NCI-H345 (cell line): ENCODE measurements at places on chromosomes 12 and 14.

- no peak for DNase-seq
These were observed 139.6 kb downstream of the PRKD1 start for GRCh38 chr14:29788093-29788492.

GRCh38 chr12:12159988-12160387, 89.2 kb downstream of the BCL2L14 start:
- DNase-seq = no peak

GRCh38 chr14:24368212-24368561, 203 bp downstream of the NFATC4 start:
- no peak for DNase-seq

DNA sequence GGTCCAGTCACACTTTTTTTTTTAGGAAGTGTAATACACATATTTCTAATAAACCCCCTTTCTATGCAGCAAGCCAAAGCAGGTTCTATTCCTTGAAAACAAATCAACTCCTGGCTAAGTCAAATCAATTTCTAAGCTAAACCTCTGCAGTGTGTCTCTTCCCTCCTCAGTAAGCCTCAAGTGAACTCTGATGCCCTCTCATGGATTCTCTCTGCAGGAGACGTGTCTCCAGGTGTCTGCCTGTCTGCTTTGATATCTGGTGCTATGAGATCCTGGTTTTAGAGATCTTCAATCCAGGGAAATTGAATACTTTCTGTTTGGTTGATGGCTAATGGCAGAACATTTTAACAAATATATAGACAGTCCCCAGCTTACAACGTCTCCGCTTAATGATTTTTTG, 791.7 kb downstream of the AACS start:
- no peak for DNase-seq

- DNase-seq = no peak
These were observed 60.8 kb downstream of the TMCC3 start for GRCh38 chr12:94589591-94590001.

DNA sequence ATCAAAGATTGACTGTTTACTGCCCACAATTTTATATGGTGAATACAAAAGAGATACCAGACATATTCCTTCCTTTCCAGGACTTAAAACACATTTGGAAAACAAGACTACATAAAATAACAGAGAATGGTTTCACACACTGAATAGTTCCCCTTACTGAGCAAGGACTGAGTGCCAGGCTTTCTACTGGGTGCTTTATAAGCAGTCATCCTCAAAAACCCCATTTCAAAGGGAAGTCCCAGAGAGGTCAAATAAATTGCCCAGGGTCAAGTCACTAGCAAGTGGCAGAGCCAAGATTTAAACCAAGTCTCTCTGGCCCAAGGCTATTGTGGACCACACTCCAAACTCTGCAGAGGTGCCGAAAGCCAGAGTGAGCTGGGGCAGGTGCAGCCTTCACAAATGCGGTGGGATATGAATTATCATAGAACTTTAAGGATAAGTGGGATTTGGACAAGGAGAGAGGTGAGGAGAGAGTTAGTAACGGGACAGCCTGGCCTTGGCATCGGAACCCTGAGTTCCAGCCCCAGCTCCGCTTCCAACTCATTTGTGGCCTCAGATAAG, 9.1 kb upstream of the RPAP3 start:
- DNase-seq = no peak

DNA sequence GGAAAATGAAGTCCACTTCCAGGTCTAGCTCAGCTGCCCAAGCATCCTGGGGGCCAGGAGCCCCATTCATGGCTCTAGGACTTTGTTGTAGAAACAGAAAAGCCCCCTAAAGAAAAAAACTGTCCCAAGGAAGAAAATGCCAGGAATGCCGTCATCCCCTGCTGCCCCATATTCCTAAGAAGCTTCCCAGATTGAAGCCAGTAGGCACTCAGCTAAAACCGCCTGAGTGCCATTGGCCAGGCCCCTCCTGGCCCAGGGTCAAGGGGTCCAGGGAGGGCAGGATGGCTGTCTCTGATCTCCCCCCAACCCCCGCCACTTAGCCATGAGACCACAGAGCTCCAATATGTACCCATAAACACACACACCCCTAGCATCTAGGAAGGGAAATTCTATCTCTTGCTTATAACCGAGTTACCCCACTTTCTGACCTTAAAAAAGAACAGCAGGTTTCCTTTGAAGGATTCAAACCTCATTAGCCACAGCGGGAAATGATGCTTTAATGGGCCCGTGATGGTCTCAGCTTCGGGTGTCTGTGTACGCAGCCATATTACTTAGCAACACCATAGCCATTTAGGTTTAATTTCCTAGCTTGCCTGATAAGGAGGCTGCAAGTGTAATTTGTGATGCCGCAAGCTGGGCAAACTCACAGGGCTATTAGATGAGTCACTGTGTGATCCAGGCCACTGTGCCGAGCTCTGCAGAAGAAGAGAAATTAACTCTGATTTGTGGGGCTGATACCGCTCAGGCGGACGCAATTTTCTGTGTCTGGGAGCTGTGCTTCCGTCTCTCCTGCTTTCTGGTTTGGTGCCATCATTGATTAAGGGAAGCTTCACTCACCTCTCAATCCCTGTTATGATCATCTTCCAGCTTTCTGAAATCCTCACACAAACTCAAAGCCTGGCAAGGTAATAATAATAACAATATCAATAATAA, 84.2 kb downstream of the GCH1 start:
- DNase-seq = peak; percentile 24

DNA sequence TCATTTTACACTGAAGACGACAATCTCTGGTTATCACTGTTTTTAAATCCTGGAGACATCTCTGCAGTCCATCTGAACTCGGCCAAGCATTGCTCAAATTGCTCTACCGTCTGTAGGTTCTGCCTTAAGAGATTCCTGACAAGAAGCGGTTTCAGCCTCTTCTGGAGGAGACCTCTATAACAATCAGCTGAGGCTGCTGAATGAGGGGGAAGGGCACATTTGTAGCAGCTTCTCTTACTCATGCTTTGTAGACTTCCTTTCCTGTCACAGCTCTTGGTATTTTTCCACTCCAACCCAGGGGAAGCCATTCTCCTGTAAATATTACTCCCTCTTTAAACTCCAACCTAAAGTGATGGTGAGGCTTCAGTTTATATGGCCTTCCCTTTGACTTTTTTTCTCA, 3.0 kb downstream of the ARG2 start:
- DNase-seq = no peak

- DNase-seq = peak; percentile 16
These were observed 14.4 kb downstream of the CLSTN3 start for GRCh38 chr12:7144414-7145120.

GRCh38 chr12:9103050-9103849, 12.5 kb downstream of the A2M start:
- DNase-seq = no peak

- DNase-seq = no peak
These were observed 21.1 kb upstream of the AKAP6 start for GRCh38 chr14:32307881-32308582.

GRCh38 chr14:38063711-38064320, 143.9 kb upstream of the SSTR1 start:
- DNase-seq = no peak

DNA sequence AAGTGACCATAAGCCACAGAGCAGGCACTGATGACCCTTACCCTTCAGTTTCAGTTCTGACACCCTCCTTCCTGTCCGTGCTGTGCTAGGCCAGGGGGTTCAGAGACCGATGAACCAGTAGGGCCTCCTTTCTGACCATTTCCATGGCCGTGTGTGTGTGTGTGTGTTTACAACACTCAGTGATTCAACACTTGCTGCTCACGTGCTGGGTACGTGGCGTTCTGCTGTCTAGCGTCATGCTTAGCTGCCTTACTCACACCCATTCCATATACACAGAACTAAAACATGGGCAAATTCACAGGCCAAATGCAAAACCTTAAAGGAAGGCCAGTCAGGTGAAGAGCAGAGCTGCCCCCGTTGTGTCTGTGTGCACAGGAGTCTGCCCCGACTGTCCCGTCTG, 67.5 kb downstream of the DNAH10 start:
- no peak for DNase-seq

DNA sequence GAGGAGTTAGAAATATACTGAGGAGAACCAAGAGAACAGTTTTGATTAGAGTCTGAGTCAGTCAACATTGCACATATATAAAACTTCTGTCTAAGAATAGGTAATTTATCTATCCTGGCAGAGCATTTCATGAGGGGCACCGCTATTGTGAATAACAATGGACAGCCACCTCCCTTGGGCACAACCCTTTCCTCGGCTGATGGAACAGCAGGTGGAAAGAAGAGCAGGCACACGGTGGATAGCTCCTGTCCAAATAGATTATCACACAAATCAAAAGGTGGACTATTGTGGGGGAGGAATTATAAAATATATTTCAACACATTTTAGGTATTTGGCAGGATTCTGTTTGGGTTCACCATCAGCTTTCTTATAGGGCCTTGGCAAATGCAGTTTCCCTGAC, 84.0 kb upstream of the PTPRB start:
- DNase-seq = peak; percentile 6

DNA sequence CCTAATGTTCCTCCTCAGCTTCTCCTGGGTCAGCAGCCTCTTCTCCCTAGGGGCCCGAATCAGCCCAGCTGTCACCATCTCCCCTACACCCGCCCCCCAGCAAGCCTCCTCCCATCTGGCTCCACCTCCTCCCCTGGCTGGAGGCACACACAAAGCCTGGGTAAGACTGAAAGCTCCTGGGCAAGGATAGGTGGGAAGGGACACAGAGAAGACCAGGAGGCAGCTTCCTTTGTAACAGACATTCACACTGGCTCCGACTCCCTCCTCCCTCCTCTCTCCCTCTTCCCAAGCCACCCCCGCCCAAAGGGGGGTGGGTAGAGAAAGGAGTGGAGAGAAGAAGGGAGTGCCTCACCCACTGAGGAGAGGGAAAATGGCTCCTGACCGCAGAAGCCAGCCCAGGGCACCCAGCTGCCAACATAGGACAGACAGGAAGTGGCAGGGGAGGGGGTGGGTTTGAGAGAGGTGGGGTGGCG, 4.0 kb downstream of the CHD4 start:
- no peak for DNase-seq

DNA sequence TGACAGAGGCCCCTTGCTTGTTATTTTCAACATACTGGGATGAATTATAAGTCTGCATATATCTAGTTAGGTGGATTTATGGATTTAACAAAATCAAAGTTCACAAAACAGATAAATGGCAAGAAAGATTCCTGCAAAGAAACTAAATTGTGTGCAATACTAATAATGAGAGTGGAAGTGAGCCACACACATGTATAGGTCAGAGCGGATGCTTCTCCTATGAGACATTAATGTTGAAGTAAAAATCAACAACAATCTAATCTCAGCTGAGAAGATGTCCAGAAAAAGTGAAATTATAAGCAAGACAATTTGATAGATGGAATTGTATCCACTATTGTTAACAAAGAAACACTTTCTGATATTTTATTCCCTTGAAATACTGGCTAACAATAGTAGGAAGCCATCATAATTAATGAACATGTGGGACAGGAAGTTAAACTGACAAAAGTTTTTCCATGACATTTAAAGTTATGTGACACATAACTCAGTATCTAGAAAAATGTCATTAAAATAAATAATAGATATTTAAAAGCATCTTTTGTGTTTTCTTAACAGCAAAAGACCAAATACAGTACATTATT, 39.7 kb downstream of the RAD51B start:
- DNase-seq = no peak

DNA sequence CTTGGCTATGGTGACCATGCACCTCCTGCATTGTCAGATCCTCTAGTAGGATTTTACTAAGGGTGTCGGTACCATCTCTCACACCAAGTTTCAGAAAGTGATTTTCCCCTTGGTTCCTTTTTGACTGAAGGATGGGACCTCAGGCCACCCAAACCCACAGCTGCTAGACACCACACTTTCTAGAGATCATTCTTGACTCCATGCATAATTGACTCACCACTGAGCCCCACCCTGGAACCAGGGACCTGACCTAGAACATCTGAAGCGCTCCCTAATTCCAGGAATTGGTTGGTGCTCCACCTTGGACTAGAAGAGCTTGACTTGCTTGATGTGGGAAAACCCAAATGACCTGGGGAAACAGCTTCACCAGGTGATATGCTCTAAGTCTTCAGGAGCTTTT, 206.8 kb upstream of the EGLN3 start:
- no peak for DNase-seq

GRCh38 chr12:13599176-13599575, 382.2 kb downstream of the GRIN2B start:
- no peak for DNase-seq

GRCh38 chr14:103360548-103360947, 24.7 kb upstream of the MARK3 start:
- no peak for DNase-seq

GRCh38 chr12:54419088-54419887, at the start of gene ITGA5:
TSS of gene ITGA5 (minus strand) at chr12:54419266. CDS start at chr12:54419198, 68 bp downstream.
- DNase-seq = no peak

DNA sequence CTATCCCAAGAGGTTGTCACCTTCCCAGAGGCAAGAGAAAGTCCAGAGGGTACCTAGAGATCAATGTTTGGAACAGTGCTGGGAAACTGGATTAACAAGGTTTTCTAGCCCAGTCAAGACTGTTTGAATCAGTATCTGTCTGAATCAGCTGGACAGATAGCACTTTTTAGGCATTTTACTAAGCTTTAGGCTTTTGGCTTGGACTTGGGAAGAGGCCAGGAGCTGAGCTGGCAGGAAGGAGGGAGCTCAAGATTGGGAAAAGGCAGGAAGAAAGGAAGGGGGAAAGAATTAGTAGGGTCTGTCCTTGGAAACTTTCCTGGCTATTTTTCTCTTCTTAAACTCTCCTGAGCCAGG, 8.3 kb downstream of the IKZF4 start:
- no peak for DNase-seq

- no peak for DNase-seq
These were observed 214.6 kb upstream of the PRKD1 start for GRCh38 chr14:30142216-30142615.

GRCh38 chr12:105048315-105048714, 35.9 kb downstream of the ALDH1L2 start:
- DNase-seq = no peak

- DNase-seq = no peak
These were observed 33.5 kb upstream of the KCNA5 start for GRCh38 chr12:5010151-5010550.

GRCh38 chr14:54650331-54650958, 83.5 kb downstream of the SAMD4A start:
- DNase-seq = no peak

DNA sequence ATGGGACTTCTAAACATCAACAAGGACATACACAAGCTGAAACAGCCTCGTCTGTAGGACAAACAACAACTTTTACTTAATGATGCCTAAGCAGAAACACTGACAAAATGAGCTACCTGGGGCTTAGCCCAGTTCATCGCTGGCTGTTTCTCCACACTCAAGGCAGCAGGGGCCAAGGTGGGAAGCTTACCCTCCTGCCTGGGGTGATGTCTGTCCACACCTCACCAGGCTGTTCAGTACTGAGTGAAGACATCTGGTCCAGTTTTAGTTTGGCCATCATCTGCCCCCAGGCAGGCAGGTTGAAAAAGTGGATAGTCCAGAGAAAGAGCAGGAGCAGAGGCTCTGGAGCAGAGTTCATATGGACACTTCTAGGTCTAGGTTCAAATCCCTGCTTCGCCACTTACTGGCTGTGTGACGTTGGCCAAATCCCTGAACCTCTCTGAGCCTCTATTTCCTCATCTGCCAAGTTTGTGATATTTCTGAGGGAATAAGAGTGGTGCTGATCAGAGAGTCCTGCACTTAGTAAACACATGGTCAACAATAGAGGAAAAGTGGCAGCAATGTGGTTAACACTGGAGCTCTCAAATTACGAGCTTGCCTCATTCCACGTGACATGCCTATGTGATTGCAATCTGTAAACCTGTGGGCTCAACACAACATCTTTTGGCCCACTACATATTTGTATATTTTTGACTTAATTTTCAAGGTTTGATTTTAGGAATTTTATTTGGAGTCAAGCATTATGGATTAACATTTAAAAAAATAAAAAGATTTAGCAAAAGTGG, 720.1 kb upstream of the TMEM132C start:
- DNase-seq = no peak
